ENCODE measurements at places on chromosomes 6 and 20.

- no peak for DNase-seq
Observed at GRCh38 chr20:34622821-34623451, 54.0 kb downstream of the PIGU start.

- DNase-seq: no peak
Observed at GRCh38 chr6:134519465-134519864, 201.6 kb upstream of the SGK1 start.

GRCh38 chr6:129209355-129209754, 326.4 kb downstream of the LAMA2 start:
- DNase-seq: no peak

- DNase-seq: no peak
Observed at GRCh38 chr20:61839912-61840778, 225.5 kb downstream of the TAF4 start.

DNA sequence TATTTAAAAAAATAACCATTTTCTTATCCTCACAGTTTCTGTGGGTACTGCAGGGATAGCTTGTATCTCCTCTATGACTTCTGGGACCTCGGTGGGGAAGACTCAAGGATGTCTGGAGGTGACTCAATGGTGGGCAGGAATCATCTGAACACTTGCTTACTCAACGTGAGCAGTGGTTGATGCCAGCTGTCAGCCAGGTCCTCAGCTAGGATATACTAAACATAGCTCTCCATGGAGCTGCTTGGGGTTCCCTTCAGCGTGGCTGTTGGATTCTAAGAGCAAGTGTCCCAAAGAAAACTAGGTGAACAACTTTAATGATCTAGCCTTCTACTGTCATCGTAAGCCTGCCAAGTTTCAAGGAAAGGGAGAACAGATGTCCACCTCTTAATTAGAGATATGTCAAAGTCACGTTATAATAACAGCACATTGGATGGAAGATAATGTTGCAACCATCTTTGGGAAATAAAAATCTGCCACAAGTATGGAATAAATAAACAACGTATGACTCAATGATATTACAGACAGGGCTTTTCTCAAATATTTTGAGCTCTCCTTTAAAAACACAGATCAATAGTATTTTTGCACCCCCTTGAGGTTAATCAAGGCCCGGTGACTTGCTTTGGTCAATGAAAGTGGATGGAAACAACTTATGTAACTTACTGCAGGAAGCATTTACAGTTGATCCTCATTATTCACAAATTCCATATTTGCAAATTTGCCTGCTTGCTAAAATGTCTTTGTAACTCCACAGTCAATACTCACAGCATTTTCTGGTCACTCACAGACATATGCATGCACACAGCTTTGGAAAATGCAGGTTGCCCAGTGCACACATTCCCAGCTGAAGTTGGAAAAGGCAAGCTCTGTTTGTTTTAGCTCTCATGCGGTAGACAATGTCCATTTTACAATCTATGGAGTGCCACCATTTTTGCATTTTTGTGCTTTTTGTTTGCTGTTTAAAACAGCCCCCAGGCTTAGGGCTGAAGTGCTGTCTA, 6.6 kb upstream of the HEBP2 start:
- DNase-seq: no peak

GRCh38 chr6:145137425-145137824, 597.9 kb downstream of the EPM2A start:
- DNase-seq: no peak

DNA sequence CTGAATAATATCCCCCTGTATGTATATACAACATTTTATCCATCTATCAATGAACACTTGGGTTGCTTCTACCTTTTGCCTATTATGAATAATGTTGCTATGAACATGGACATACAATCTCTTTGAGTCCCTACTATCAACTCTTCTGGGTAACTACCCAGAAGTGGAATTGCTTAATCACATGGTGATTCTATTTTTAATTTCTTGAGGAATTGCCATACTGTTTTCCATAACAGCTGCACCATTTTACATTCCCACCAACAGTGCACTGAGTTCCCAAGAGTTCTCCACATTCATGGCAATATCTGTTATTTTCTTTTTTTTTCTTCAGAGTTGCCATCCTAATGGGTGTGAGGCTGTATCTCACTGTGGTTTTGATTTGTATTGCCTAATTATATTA, 88.3 kb downstream of the ZHX3 start:
- no peak for DNase-seq

DNA sequence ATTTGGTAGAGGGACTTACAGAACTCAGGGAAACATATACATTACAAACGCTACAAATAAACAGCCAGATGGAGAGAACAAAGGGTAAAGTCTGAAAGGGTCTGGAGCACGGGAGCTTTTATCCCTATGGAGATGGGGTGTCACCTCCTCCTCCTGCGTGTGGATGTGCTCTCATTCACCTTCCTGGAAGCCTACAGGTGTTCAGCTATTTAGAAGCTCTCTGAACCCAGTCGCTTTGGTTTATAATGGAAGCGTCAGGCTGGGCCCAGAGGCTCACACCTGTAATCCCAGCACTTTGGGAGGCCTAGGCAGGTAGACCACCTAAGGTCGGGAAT, 17.7 kb upstream of the ITCH start:
- no peak for DNase-seq

GRCh38 chr6:64040113-64040512, 404.5 kb downstream of the PHF3 start:
- no peak for DNase-seq

DNA sequence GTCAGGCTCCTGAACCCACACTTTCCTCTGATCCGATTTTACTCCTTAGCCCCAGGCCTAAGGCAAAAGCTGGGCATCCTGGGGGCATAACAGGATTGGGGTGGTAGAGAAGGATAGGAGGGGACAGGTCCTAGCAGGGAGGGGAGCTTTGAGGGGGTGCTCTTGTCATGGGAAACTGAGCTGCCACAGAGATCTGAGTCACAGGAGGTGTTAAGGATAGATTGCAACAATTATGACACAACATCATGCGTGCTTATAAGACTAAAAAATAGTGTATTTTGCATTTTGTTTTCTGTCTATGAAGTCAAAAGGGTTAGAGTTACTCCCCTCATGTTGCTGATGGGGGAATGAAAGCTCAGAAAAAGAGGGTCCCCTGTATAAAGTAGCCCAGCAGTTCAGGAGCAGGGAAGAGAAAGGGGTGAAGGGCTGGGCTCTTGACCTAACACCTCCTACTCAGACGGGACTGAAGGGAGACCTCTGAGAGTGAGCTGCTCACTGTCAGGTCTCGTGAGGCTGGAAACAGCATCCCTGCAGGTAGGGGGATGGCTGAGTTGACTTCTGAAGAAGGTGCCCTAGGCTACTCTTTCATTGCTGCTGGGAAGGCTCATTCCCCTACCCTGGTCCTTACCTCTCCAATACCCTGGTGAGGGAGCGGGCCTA, 2.0 kb downstream of the GLP1R start:
- DNase-seq: no peak

GRCh38 chr6:2748183-2748582, 2.5 kb downstream of the MYLK4 start:
- DNase-seq: no peak

DNA sequence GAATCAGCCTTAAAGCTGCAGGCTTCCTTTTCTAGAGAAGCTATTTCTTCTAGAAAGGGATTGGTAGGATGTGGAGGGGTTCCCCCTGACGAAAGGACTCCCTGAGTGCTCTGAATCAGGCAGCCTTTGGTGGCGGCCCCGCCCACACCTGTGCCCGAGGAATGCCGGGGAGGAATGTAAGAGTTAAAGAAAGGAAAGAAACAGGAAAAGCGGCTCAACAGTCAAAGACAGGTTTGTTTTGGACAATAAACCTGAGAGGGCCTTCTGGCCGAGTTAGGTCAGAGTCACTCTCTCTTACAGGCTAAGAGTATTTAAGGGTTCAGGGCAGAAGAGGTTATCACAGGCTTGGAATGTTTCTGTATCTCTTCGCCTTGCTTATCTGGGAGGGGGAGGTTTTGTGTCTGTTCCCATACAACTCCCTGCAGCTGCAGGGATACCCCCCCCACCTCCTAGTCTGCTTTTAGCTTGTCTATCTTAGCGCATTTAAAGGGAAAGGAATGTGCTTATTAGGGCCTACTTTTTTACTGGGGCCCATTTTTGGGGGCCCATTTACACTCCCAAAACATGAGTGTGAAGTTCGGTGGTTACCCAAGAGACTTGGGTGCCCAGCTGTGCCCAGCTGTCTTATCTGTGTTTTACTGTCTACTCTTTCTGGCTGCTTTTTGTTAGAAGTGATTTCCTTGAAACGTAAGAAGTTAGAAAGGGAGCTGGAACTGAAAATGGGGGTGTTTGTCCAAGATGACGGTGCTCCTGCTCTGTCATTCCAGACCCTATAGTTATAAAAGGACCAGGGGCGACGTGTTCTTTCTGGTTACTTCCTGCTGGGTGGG, 32.8 kb downstream of the DYNLT1 start:
- no peak for DNase-seq

DNA sequence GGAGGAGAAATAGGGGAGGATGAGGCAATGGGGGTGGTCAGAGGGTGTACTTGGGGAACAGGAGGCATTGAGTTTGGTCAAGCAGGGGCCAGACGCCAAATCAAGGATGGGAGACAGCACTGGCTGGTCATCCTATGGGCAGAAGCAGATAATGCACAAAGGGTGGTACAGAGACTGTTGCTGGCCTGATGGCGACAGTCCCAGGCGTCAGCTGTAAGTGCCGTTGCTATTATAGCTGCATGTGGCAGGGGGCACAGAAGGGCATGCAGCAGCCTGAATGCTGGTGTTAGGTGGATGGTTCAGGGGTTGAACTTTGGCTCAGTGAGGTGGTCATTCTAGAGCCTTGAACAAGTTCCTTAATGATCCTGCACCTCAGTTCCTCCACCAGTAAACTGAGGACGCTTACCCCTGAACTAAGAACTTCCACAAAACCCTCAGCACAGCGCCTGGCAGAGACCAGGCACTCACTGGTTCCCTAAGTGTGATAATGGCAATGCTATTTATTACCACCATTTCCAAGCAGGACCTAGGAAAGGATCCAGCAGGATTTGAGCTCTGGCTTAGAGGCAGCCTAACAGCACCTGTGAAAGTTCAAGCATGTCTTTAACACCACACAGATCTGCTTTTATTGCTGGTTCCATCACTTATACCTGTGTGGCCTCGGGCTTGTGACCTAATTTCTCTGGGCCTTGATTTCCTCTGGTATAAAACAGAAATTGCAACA, 162.7 kb downstream of the INSM1 start:
- DNase-seq: no peak

DNA sequence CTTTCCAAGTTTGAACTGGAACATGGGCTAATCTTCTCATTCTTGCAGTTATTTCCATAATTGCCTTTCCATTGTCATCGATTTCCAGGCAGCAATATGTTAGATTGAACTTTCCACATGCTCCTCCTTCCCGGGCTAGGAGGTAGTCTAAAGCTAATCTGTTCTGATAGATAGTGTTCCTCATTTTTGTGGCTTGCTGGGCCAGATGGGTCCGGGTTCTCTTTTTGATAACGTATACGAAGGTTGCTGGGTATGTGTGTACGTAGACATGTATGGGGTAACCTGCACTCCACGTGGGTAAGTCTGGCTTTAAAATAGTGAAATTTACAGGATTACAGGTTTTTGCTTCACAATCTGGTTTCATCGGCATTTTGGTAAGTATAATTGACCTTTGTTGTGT, 14.0 kb upstream of the GMPR start:
- DNase-seq: no peak

DNA sequence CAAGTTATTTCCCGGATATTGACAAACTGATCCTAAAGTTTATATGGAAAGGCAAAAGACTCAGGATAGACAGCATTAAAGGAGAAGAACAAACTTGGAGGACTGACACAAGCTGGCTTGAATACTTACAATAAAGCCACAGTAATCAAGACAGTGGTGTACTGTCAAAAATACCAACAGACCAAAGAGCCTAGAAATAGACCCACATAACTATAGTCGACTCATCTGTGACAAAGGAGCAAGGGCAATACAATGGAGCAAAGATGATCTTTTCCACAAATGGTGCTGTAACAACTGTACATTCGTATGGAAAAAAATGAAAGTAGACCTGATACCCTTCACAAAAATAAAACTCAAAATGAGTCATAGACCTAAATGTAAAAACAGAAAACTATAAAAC, 46.0 kb downstream of the ABHD12 start:
- DNase-seq: no peak

DNA sequence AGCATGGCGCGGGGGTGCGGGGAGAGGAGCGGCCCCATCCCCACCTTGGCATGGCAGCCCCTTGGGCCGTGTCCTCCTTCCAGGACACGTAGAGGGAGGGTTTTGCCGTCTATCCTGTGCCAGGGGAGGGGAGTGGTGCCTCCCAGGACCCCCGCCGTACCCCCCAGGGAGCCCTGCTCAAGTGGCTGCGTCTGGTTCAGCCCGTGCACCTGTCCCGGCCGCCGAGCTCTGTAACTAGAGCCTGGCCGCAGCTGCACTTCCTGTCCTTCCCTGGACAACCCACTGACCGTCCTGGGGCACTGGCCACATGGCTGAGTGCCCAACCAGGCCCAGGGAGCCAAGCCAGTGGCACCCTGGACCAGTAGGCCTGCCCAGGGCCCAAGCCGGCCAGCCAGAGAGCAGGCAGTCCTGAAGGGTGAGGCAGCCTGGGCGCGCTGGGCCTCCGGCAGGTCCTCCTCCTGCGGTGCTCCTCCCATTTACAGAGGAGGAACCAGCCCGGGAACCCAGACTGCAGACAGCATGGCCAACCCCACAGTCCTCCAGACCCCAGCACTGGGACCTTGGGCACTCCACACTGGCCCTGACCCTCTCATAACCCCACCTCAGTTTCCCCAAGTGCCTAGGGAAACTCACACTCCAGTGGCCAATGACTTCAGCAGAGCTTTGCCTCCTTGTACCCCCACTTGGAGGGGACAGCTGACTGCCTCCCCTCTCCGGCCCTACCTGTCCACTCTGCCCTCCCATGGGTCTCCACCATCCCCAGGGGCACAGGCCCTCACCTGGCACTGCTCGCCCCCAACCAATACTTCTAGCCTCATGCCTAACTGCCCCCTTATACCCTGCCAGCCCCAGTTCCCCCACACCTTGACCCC, 8.7 kb downstream of the LAMA5 start:
- DNase-seq: no peak

GRCh38 chr20:35941620-35942019, 12.7 kb downstream of the SCAND1 start:
- no peak for DNase-seq

GRCh38 chr6:133542056-133542821, 301.1 kb downstream of the EYA4 start:
- no peak for DNase-seq

- no peak for DNase-seq
Observed at GRCh38 chr20:25277051-25277801, 29.3 kb downstream of the PYGB start.

GRCh38 chr6:6696867-6697531, 108.5 kb downstream of the LY86 start:
- DNase-seq: no peak

Data from GM18507 (cell line).